ENCODE measurements at places on chromosomes 1 and 21. TPM values are rescaled to one million over a fixed set of nuclear protein-coding genes. Genes with fewer than 3 reads are reported as not detected.

FAM151A gene
- not detected for total RNA-seq

FMO1 gene
- total RNA-seq: not detected

MMP23B gene
- 40.7 TPM for total RNA-seq

GPR3 gene
- 0.86 TPM for total RNA-seq

GALE gene
- 24.1 TPM for total RNA-seq

TBX15 gene
- 0.07 TPM for total RNA-seq

HPCAL4 gene
- total RNA-seq: 0.20 TPM

AMPD1 gene
- not detected for total RNA-seq

OR2T2 gene
- not detected for total RNA-seq

DNA sequence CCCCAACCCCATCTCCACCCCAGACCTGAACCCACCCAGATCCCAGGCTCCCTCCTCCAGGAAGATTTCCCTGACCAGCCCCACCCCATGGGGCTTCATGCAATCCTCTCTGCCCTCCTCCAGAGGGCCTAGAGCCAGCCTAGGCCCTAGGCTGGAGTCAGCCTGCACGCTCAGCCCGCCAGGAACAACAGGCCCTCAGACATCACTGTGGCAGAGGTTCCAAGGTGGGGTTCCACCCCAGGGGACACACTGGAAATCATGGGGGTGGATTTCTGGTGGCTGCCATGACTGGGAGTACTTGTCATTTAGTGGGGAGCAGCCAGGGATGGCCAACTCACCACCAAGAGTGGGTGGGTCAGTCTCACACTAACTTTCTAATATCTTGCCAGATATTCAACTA is 122.0 kb downstream of the GLIS1 start:
- peaks cover 8% of the 10 kb centered on the region for H3K4me1 ChIP-seq
- no peak overlapping the region for H3K27ac ChIP-seq
- H3K36me3 ChIP-seq: no peaks in the 10 kb centered on the region
- H3K27me3 ChIP-seq: no peaks in the 10 kb centered on the region

DNA sequence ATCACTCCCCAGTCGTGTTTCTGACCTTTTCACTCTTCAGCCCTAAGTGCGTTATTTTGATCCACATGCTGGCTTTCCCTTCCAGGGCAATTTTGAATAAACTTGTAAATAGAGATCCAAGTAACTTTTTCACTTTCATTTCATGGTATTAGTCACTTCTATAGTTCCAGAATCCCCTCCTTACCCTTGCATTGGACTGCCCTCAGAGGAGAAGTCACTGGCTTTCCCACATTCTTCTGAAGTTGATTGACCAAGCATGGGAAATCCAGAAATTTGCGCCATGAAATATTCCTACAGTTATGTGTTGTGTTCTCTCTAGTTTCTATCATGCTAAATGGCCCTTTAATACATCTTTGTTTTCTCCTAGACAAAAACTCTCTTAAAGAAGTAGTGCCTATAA is 177.3 kb upstream of the GORAB start:
- H3K27ac ChIP-seq: no peak overlapping the region
- no peaks in the 10 kb centered on the region for H3K36me3 ChIP-seq
- H3K4me1 ChIP-seq: no peaks in the 10 kb centered on the region
- H3K27me3 ChIP-seq: no peaks in the 10 kb centered on the region
- DNase-seq: no peak

- no peaks in the 10 kb centered on the region for H3K27me3 ChIP-seq
- no peaks in the 10 kb centered on the region for H3K36me3 ChIP-seq
- peaks cover 32% of the 10 kb centered on the region for H3K4me1 ChIP-seq
- no peak overlapping the region for H3K27ac ChIP-seq
- DNase-seq: peak; percentile 47
- H3K4me3 ChIP-seq: no peak overlapping the region
These were observed 64.5 kb downstream of the CD58 start for GRCh38 chr1:116506132-116507004.

DNA sequence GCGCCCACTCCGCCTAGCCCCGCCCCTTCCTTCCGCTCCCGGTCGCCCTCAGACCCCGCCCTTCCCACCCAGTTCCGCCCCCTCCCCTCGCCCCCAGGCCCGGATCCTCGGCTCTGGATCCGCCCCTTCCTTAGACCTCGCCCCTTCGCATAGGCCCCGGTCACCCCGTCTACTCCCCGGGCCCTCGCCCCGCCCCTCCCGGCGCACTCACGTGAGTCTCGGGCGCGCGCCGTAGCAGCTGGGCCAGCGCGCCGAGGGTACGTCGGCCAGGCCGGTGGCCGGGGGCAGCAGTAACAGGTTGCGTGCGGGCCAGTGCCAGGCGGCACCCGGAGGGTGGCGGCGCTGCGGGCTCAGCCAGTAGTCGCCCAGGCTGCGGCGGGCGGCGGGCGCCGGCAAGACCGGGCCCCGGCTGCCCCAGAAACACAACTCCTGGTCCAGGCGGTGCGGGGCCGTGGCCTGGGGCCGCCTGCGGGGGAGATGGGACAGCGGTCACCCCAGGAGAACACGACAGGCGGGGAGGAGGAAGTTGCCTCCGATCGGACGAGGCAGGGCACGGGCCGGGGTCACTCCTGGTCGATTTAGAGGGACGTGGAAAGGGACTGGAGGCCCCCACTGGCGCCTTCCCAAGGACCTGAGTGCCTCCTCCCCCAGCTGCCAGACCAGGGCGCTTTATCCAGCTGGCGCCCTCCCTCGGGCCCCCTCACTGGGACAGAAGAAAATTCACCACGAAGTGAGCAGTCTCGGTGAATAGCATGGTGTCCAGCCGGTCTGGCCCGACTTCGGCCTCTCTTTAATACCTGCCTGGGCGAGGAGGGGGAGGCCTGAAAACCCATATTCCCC is 10.7 kb downstream of the FAM229A start:
- H3K36me3 ChIP-seq: no peaks in the 10 kb centered on the region
- peak; percentile 79 for DNase-seq
- H3K4me1 ChIP-seq: peaks cover 31% of the 10 kb centered on the region
- H3K27ac ChIP-seq: peak overlapping the region; percentile 66
- peak overlapping the region; percentile 62 for H3K4me3 ChIP-seq

DNA sequence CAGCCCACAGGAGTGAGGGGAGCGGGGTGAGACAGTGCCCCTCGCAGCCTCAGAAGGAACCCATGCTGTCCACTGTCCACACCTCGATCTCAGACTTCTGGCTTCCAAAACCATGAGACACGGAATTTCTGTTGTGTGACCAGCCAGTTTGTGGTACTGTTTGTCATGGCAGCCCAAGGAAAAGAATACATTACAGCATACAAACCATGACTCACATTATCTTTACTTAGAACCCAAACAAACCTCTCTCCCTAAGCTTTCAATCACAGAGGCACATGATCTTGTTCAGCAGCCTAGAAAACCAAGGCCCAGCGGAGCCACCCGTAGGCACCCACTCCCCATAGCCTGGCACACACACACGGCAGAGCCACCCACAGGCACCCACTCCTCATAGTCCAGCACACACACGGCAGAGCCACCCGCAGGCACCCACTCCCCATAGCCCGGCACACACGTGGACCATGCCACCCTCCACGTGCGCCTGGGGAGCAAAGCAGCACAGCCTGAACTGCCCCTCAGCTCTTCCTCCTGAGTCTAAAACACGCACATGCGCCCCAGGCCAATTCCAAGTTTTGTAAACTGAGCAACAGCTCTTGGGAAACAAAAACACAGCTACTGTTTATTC is 458 bp upstream of the KRTAP10-4 start:
- H3K27ac ChIP-seq: no peak overlapping the region
- H3K4me1 ChIP-seq: no peaks in the 10 kb centered on the region
- H3K4me3 ChIP-seq: no peak overlapping the region
- DNase-seq: peak; percentile 10

DNA sequence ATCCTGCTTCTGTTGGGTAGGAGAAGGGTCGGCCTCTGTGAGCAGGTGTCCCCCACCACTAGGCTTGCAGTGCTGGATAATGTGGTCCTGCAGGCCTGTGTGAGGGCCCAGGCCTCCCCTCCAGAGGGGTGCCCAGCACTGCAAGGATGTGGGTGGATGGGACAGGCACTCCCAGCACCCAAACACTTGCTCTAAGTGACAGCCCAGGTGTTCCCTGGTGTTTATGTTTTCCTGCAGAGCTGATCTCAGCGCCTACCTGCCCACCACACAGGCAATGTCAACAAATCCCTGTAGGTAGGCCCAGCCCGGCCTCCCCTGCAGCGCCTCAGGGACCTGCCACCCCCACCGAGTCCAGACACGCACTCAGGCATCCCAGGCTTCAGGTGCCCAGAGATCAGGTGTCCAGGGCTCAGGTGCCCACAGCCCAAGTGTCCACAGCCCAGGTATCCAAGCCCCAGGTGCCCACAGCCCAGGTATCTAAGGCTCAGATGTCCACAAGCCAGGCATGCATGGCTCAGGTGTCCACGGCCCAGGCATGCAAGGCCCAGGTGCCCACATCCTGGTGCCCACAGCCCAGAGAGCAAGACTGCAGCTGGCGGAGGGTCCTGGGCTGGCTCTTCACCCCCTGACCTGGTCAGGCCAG is 59.2 kb downstream of the WNT9A start:
- no peaks in the 10 kb centered on the region for H3K36me3 ChIP-seq
- H3K4me3 ChIP-seq: no peak overlapping the region
- peaks cover 9% of the 10 kb centered on the region for H3K4me1 ChIP-seq

DNA sequence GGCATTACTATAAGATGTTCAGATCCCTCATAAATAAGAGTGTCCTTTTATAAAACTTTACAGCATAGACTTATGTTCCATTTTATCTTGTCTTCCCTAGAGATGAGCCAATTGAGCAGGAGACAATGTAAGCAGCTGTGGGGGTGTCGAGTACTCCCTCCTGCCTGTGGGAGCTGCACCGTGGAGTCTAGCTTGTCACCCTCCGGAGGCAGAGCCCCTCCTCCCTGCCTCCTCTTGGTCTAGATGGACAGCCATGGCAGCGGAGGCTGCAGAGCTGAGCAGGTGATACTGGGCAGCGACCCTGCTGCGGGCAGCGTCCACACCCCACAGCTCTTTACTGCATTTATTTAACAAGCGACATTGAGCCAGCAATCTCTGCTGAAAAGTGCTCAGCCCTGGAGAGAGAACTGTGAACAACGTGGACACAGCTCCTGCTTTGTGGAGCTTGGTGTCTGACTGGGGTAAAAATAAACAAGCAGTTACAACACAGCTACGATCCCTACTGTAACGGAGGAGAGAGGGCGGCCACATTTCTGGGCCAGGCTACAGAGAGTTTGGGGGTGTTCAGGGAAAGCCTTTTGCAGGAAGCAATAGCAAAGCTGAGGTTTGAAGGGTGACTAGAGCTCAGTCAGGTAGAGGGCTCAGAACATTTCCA is 12.8 kb upstream of the KIF21B start:
- H3K27me3 ChIP-seq: peaks cover 14% of the 10 kb centered on the region
- no peak for DNase-seq
- H3K36me3 ChIP-seq: no peaks in the 10 kb centered on the region
- no peak overlapping the region for H3K27ac ChIP-seq
- no peak overlapping the region for H3K4me3 ChIP-seq
